ENCODE measurements at places on chromosomes 4 and X.

DNA sequence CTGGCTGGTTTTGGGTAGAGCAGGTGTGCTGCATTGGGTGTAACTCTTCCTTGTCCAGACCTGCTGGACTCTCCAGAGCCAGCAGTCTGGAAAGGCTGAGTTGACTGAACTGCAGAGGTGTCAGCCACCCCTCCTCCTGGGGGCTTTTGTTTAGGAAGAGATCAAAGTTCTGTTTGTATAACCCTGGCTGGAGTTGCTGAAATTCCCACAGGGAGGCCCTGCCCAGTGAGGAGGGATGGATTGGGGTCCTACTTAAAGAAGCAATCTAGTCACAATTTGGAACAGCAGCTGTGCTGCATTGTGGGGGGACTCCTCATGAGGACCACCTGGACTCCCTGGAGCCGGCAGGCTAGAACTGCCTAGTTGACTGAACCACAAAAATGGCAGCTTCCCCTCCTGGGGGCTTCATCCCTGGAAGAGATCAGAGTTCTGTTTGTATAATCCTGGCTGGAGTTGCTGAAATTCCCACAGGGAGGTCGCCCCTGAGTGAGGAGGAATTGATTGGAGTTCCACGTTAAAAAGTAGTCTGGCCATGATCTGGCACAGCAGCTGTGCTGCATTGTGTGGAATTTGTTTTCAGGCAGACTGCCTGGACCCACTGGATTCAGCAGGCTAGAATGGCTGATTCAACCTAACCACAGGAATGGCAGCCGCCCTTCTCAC lies 264.9 kb upstream of the ZC4H2 start:
- no peak for DNase-seq

- no peak for DNase-seq
Observed at GRCh38 chr4:96293806-96294205, 453.9 kb downstream of the PDHA2 start.

- no peak for DNase-seq
Observed at GRCh38 chrX:100743009-100743607, 11.2 kb upstream of the SYTL4 start.

GRCh38 chr4:40419231-40419912 lies 84.2 kb downstream of the CHRNA9 start:
- no peak for DNase-seq

DNA sequence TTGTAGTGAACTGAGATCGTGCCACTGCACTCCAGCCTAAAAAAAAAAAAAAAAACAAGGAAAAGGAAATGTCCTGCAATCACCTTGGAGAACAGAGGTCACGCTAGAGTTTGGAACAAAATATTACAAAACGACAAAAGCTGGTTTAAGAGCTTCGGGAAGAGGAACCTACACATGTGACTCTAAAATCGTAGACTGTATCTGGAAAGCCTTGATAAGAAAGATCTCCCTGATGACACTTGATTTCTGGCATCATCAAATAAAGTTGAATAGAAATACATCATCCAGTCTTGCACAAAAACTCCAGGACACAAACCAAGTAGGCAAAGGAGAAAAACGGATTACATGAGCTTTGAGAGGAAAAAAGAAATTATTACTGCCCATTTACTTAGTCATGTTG lies 31.1 kb upstream of the DOCK11 start:
- DNase-seq = no peak

- no peak for DNase-seq
Observed at GRCh38 chr4:53730031-53730805, 138.9 kb upstream of the LNX1 start.

DNA sequence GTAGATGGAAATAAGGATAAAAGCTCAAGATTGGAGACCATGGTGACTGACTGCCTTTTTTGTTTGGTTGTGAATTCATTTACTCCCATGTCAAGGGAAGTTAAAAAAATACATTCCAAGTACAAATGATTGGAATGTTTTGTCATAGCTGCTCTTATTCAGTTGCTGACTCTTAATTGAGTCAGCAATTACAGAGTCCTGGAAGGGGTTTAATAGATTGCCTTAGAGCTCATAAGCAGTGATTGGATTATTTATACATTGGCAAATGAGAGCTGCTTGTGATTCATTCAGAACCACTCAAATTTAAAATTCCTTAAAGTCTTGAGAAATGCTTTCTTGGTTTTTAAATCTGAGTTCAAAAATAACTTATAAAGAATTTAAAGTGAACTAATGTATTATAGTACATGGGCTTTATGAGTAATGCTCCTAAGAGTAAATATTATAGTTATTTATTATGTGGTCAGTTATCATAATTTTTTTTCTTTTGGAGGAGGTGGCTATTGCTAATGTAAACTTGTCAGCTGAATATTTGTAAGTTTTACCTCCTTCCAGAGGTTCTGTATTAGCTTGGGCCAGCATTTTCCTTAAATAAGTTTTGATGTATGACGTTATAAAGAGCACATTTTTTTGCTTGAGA lies 13.6 kb downstream of the JADE1 start:
- DNase-seq = no peak

DNA sequence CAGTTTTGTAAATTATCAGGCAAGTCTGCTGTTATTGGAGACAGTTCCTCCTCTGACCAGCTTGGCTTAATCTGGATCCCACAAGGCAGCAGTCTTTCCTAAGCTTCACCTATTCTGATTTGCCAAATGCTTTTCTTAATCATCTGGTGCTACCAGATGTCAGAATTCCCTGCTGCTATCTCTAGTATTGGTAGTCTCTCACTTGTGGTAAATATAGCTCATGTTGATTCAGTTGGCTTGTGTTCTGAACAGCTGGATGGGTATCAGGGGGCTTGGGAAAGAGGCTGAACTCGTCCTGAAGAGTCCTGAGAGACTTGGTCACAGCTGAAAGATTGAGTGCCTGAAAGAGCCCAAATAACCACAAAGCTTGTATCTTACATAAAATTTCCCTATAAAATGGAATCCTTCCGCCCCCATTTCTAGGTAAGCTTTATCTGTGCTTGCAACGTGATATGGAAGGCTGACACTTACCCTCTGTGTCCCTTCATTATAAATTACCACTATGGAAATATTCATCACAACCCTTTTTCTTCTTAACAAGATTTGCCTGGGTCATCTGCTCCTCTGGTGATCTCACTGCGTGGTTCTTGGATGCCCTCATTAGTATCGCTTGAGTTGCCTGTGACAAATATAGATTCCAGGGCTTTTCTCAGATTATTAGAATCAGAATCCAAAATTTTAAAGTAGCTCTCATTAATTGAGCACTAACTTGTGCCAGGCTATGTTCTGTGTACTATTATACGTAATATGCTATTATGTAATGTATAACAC lies 104.1 kb upstream of the GPRIN3 start:
- no peak for DNase-seq

DNA sequence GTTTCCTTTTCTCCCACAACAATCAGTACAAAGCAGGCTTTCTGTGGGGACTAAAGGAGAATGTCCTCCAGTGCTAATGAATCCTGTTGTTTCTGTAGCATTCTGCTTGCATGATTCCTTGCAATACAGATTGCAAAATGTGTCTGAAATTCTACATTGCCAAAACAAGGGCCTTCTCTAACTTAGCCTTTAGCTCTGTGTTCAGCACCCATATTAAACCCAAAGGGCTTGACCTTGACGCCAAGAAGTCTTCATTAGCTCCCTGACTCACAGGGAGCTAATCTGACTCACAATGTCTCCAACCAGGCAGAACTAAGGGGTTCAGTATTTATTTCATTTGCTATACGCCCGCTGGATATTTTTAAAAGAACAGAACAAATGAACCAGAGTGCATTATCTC lies 241.4 kb upstream of the CLNK start:
- DNase-seq = no peak

- DNase-seq = no peak
Observed at GRCh38 chrX:106905064-106905708, 2.0 kb upstream of the RIPPLY1 start.

DNA sequence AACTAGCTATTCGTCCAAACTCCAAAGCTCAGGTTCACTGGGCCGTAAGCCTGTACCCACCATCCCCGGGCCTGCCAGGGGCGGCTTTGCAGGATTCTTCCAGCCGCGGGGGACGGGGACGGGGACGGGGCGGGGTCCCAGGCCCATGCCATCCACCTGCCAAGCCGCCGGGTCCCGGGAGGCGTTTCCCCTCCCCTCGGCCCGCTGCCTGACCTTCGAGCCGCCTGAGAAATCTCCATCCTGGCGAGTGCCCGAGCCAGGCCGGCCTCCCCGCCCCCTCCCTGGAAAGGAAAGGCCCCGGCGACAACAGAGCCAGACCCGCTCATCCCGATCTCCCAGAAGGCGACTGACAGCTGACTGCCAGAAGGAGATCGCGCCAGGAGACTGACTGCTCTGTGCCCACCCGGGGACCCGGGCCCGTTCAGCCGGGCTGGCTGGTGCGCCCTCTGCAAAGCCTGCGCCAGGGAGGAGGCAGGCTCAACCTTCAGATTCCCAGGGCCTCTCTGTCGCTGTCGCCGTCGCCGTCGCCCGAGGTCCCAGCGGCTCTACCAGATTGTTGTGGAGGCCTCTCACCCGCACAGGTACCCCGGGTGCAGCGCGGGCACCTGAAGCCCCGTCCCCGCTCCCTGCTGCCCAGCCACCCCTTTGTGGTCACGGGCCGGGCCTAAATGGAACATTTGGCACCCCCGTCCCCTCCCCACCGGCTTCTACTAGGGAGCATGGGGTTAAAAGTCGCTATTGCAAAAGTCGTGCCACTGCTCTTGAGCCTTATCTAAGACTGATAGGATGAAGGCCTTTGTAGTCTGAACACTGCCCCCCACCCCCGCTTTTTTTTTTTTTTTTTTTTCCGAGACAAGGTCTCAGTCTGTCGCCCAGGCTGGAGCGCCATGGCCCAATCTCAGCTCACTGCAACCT lies at the start of gene RGN:
Gene RGN, plus strand, starts transcription at position 315 of the 915 bp plus-strand sequence. CDS start 2,702 bp downstream, outside the sequence.
- DNase-seq = no peak

- no peak for DNase-seq
Observed at GRCh38 chr4:688854-689681, at the start of gene SLC49A3. Gene SLC49A3 (minus strand): TSS chr4:689151. CDS start chr4:689127, 24 bp downstream.

GRCh38 chrX:141652286-141652685 lies 46.3 kb downstream of the SPANXD start:
- no peak for DNase-seq

- DNase-seq = no peak
Observed at GRCh38 chr4:163107754-163108153, 58.9 kb downstream of the NAF1 start.

- DNase-seq = no peak
Observed at GRCh38 chrX:53714580-53715345, 28.2 kb upstream of the HUWE1 start.

GRCh38 chrX:9864011-9864410 lies 77.8 kb downstream of the SHROOM2 start:
- no peak for DNase-seq

GRCh38 chrX:155985208-155985607 lies 12.3 kb upstream of the IL9R start:
- DNase-seq = no peak
